IPS DF 19.7 (cell line): ENCODE measurements at places on chromosomes 11 and 22.

DNA sequence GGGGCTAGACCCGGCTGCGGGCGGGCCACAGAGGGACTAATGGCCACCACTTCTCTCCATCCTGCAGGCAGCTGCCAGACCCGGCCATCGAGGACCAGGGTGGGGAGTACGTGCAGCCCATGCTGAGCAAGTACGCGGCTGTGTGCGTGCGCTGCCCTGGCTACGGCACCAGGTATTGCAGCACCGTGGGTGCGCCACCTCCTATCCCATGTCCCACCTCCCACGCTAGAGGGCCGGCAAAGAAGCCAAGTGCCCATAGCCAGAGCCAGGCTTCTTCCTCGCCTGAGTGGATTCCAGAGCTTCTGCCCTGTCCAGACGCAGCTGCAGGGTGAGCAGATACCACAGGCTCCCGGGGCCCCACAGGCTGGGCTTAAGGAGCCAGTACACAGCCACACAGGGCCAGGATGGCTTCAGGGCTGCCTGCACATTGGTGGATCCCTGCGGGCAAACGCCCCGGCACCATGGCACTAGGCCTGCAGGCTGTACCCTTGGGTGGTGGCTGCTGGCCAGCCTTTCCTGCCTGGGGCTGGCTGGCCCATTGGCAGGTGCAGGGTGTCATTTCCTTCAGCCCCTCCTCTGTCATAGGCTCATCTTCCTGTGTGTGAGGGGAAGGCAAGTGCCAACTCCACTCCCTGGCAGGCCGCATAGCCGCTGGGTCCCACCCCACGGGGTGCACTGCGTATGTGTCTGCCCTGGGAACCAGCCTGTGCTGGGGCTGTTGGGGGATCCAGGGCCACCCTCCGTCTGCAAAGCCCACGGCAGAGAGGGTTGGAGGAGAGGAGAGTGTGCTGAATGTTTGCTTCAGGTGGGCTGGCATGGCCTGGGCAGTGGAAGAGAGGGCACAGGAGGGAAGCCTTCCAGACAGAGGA lies 16.5 kb upstream of the DGCR8 start:
- no peak for DNase-seq

DNA sequence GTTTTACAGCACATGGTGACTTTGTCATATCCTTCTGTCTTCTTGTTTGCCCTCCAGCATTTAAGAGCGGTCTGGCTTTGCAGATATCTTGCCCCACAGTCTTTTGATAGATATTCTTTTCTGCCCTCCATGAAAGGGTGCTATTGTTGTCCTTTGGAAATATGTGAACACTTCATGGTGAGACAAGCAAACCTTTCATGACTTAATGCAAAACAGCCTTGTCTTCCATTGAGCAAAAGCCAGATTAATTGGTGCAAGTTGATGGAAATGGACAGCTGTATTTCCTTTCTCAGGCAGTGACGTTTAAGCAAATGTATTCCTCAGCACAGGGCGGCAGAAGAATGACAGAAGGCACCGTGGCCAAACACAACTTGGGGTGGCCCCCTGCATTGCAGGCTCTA lies 4.4 kb downstream of the DCPS start:
- no peak for DNase-seq

DNA sequence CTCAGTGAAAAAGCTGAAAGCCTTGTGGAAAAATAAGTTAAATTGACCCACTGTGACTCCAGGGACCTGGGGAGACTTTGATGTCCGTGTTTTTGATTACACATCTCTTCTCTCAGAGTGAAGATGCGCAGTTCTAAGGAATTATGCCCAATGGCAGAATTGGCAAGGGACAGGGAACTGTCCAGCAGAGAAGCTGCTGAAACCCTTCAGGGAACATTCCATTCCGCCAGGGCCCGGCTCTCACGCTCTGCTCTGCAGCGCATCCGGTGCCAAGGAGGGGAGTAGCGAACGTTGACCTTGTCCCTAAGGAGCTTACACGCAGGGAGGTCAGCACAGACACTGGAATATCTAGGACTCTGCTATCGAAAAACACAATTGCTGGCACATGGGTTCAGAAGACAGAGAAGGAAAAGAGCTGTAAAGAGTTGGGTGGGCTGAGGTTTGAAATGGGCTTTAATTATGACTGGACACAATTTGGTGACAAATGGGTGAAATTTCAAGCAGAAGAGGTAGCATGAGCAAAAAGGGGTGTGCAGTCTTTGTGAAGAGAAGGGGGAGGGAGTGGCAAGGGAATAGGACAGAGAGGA lies 64.5 kb upstream of the B3GAT1 start:
- DNase-seq: no peak

DNA sequence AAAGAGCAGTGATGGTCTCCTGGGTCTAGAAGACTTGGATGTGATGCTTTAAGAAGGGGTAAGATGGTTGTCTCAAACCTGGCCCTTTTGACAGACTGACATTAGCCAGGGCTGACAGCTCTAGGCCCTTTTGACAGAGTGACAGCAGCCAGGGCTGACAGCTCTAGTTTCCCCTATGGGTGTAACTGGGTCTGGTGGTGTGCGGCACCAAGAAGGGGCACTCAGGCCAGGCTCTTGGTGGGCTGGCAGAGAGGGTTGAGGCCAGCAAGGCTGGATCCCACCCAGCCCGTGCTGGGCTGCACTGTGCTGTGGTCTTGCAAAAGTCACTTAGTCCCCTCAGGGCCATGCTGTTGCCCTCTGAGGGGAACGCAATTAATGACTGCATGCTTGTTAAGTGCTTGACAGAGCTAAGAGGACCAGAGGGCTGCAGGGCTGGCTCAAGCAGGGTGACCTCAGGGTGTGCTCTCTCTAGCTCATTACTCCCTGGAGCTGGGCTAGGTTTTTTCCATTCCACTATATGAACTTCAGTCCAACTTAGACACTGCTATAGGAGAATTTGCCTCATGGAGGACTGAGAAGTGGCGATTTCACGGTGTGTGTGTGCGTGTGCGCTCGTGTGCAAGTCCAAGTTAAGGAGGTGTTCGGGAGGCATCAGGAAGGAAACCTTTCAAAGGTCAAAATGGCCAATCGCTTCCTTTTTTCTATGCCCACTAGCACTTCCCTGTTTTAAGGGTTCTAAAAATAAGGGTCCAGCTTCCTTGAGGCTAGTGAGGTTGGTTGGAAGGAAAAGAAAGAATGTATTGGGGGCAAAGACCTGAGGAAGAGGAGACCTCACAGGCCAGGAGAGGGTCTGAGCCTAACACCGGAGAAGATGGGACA lies 4.4 kb downstream of the UBASH3B start:
- DNase-seq: no peak

GRCh38 chr11:12218909-12219308 lies 108.5 kb downstream of the MICAL2 start:
- no peak for DNase-seq

- DNase-seq: no peak
Observed at GRCh38 chr11:47881145-47881544, 33.0 kb upstream of the NUP160 start.
